ENCODE measurements at places on chromosomes 5 and 9. TPM values are rescaled to one million over a fixed set of nuclear protein-coding genes. Genes with fewer than 3 reads are reported as not detected.

Gene NTNG2
- polyA plus RNA-seq, result 0.13 TPM

Gene LHX6
- polyA plus RNA-seq, result not detected

Gene ADAMTS12
- polyA plus RNA-seq, result 7.8 TPM

Gene RASEF
- polyA plus RNA-seq, result not detected

Gene GPR151
- not detected for polyA plus RNA-seq

DNA sequence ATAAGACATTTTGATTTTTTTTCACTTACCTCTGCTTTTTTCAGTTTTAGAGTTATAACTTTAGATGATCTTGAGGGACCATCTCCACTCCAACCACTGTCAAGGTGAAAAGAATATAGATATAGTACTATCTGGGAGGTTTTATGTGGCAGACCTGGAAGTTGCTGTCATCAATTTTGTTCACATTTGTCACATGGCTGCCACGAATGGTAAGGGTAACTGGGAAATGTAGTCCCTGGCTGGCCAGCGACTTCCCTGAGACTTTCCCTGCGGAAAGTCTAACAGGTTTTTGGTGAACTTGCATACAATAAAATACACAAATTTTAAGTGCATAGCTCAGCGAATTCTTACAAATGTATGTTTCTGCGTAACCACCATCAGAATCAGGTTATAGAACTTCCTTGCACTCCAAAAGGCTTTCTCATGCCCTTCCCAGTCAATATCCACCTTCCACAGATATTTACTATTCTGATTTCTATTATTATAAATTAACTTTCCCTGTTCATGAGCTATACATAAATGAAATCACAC lies 121.5 kb downstream of the MAT2B start:
- DNase-seq, result no peak

DNA sequence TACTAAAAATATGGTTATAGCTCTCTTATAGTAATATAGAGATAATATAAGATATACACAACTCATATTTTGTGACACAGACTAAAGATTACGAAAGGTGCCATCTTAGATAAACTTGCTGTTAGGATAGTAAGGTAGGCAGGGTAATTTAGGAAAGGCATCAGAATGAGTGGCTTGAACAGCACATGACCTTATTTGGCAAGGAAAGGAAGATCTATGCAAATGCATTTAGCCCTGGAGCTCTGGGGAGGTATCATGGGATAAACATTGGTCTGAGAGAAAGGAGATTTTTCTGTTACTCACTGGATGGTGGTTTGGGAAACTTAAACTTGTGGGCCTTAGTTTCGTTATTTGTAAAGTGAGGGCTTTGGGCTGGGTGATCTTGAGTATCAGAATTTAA lies 65.8 kb downstream of the KCTD16 start:
- DNase-seq, result no peak

- peak; percentile 20 for DNase-seq
Observed at GRCh38 chr5:148729182-148729581, 74.9 kb upstream of the HTR4 start.

- peak; percentile 13 for DNase-seq
Observed at GRCh38 chr5:96433066-96433447, at the start of gene PCSK1. Gene PCSK1 (minus strand): TSS chr5:96433248. CDS start chr5:96433042, 206 bp downstream.

DNA sequence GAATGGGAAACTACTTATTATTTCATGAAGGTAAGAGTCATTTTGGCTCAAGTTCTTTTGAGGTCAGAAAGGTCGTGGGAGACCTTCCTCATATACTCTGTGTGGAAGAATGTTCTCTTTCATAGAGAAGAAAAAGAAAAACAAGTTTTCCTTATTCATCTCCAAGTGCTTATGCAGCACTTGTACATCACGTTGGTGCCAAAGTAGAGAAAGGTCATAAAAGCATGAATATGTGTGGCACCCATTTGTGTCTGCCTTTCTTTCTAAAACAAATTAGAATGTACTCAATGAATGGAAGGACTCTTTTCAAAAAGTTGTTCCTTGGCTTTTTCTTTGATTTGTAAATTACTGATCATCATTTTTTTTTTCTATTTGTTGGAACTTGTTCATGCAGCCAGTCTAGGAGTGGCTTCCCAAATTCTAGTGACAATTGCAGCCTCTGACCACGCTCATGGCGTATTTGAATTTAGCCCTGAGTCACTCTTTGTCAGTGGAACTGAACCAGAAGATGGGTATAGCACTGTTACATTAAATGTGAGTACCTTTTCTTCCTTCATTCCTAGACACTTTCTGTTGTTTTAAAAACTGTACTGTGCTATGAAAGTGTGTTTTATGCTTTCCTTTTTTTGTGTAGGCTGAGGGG lies 122.4 kb downstream of the ADGRV1 start:
- no peak for DNase-seq

DNA sequence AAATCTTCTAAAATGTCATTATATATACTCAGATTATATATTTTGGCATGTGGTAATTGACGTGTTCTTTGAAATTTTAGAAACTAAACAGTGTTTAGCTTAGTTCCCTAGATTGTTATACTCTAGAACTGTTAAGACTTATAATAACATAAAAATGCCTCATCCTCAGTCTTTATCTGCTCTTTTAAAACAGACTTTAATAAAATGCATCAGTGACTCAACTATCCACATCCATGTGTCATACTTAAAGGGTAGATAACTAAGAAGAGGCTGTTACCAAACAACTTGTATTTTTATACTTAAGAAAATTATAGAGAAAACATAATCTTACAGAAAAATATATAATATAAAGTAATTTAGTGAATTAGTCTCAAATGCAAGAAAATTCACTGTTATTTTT lies 15.2 kb downstream of the NFIL3 start:
- DNase-seq, result peak; percentile 74

DNA sequence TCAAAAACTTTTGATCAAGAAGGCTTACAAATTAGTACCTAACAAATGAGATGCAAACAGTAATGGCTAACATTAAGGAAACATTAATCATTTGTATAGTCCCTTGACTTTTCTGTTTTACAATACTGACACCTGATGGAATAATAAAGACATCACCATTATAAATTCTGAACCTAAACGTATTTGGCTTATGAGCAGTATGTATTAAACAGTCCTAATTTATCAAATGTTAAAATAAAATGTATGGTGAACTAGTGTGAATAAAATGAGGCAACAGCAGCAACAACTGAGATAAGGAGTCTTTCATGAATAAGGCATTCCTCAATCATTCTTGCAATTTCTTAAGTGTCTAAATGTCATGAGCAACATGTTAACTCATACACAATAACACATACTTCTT lies 6.0 kb downstream of the PUM3 start:
- DNase-seq, result peak; percentile 50

DNA sequence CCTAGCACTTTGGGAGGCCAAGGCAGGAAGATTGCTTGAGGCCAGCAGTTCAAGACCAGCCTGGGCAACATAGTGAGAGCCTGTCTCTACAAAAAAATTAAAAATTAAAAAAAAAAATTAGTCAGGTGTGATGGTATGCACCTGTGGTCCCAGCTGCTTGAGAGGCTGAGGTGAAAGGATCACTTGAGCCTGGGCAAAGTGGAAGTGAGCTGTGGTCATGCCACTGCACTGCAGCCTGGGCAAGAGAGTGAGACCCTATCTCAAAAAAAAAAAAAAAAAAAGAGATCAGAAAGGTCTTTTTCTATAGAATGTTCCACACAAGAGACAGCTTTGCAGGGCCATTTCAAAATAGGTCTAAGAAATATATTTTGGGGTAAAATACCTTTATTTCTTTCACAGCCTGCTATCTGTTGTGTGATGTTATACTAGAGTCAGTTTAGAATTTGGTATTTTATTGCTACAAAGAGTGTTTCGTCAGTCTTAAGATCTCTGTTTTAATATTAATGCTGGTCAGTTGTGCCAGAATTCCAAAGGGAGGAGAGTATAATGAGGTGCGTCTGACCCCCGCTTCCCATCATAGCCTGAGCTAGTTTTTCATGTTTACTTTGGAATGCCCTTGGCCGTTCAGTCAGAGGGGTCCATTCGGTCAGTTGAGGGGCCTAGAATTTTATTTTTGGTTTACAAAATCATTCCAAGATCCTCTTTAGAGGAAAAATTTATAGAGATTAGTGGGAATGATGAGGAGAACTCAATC lies 9.4 kb downstream of the LNPEP start:
- DNase-seq, result no peak

DNA sequence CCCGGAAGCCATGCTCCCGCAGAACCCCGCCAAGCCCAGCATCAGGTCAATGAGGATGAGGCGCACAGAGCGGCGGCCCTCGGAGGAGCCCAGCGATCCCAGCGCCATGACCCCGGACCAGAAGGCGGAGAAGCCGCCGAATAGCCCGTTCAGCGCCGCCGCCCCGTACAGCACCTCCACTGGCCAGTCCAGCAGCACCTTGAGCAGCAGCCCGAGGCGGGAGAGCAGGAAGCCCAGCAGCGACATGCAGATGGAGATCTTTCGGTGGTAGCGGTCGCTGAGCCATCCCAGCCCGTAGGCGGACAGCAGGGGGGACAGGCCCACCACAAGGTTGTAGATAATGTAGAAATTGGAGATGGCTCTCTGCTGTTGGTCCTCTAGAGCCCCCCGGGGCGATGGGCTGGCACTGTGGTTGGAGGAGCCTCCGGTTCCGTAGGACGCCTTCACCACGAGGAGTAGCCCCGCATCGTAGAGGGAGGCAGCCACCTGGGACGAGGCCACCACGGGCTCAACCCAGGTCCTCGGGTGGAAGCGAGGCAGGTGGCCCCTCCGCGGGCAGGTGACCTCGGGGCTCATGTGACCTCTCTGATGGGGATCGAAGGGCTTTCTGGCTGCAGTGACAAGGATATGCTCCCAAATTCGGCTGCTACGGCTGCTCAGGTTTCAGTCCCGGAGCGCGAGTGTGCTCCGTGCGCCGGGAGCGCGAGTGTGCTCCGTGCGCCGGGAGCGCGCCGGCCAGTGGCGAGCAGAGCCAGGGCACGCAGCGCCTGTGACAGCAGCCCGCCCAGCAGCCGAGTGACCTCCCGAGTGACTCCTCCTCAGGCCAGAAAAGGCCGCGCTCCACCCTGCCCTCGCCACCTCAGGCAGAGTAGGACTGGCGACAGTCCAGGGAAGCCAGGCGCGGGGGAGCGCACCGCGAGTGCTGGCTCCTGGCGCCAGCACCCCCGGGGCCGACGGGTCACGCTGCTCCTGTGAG lies at the start of gene SLC46A2:
Gene SLC46A2 (minus strand): TSS at position 771 of the 976 bp plus-strand sequence. CDS start 195 bp downstream, at position 576.
- DNase-seq, result peak; percentile 49

GRCh38 chr5:14726066-14726838 lies 61.7 kb downstream of the OTULIN start:
- DNase-seq, result peak; percentile 51

- DNase-seq, result no peak
Observed at GRCh38 chr9:134658378-134658955, 16.9 kb downstream of the COL5A1 start.

DNA sequence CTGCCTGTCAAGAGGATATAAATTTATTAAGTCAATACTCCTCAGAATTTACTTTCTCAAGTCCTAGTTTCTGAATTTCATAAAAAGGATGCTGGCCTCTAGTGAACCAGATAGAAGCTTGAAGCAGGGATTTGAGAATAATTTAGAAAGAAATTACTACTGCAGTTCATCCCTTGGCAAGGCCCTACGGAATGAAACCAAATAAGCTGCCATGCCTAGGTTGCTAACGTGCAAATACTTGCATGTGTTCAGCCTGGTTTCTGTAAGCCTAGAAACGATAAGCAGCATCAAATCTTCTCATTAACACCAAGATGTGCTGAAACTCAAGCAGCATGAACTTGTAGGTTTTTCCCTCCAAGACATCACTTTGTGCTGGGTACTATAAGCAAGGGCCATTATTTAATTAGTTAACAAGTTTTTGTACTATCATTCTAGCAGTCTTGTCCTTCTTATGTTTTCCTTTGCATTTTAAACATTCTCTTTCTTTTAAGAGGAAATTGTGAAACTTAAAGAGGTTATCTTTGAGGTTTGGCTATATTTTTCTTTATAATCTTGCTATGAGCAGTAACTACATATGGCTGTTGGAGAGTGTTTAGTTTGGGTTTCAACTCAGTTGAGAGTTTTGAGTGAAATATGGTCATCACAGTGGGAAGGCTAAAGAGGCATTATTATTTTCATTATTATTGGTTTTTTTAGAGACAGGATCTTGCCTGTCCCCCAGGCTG lies 71.8 kb downstream of the ADAMTSL1 start:
- no peak for DNase-seq

Data from GM23248 (cell line).